ENCODE measurements at places on chromosomes 13 and 19. TPM values are rescaled to one million over a fixed set of nuclear protein-coding genes. Genes with fewer than 3 reads are reported as not detected.

The ELSPBP1 gene
- not detected for total RNA-seq

The CYP4F2 gene
- not detected for total RNA-seq

The VSTM1 gene
- 0.23 TPM for total RNA-seq

The ICAM4 gene
- total RNA-seq, result 0.46 TPM

The JAK3 gene
- total RNA-seq, result 3.5 TPM

The FAM216B gene
- total RNA-seq, result 17.8 TPM

The PSG11 gene
- total RNA-seq, result not detected

The GPR12 gene
- total RNA-seq, result 36.7 TPM

The TMEM272 gene
- total RNA-seq, result 3.9 TPM

The C13orf42 gene
- 0.23 TPM for total RNA-seq

The IL12RB1 gene
- 0.69 TPM for total RNA-seq

The ZNF331 gene
- 20.3 TPM for total RNA-seq

The ADGRL1 gene
- total RNA-seq, result 95.7 TPM

The STARD13 gene
- 15.7 TPM for total RNA-seq

The SLC39A3 gene
- total RNA-seq, result 33.9 TPM

The COX6B2 gene
- total RNA-seq, result 0.92 TPM

The NTN5 gene
- not detected for total RNA-seq

The ITM2B gene
- total RNA-seq, result 204 TPM

The TUBA3C gene
- total RNA-seq, result not detected

The PLPP2 gene
- 5.3 TPM for total RNA-seq

The SIGLEC12 gene
- not detected for total RNA-seq

The FUT6 gene
- not detected for total RNA-seq

The TEX101 gene
- total RNA-seq, result not detected

The KLK4 gene
- total RNA-seq, result not detected

The ZNF536 gene
- 39.0 TPM for total RNA-seq

The ZSCAN1 gene
- 1.6 TPM for total RNA-seq

The KLK15 gene
- not detected for total RNA-seq

The CTXN1 gene
- 29.3 TPM for total RNA-seq

The TMEM255B gene
- 1.4 TPM for total RNA-seq

The CASP14 gene
- total RNA-seq, result not detected

The TMEM205 gene
- 53.1 TPM for total RNA-seq

The OBI1 gene
- 51.7 TPM for total RNA-seq

The IFNL1 gene
- not detected for total RNA-seq

The ATF5 gene
- 7.6 TPM for total RNA-seq

The STOML3 gene
- total RNA-seq, result 1.6 TPM

The CKM gene
- total RNA-seq, result not detected

The SLAIN1 gene
- 280 TPM for total RNA-seq

Measured in diencephalon (tissue), 1 donor.